ENCODE measurements at places on chromosomes 3 and 15. TPM values are rescaled to one million over a fixed set of nuclear protein-coding genes. Genes with fewer than 3 reads are reported as not detected.

The SLC6A1 gene
- 0.27 TPM for total RNA-seq

The OR5K2 gene
- total RNA-seq: not detected

- no peak for DNase-seq
These were observed 363.6 kb upstream of the GOLIM4 start for GRCh38 chr3:168459226-168459784.

GRCh38 chr3:143349455-143349854, 229.9 kb downstream of the CHST2 start:
- no peak for DNase-seq

DNA sequence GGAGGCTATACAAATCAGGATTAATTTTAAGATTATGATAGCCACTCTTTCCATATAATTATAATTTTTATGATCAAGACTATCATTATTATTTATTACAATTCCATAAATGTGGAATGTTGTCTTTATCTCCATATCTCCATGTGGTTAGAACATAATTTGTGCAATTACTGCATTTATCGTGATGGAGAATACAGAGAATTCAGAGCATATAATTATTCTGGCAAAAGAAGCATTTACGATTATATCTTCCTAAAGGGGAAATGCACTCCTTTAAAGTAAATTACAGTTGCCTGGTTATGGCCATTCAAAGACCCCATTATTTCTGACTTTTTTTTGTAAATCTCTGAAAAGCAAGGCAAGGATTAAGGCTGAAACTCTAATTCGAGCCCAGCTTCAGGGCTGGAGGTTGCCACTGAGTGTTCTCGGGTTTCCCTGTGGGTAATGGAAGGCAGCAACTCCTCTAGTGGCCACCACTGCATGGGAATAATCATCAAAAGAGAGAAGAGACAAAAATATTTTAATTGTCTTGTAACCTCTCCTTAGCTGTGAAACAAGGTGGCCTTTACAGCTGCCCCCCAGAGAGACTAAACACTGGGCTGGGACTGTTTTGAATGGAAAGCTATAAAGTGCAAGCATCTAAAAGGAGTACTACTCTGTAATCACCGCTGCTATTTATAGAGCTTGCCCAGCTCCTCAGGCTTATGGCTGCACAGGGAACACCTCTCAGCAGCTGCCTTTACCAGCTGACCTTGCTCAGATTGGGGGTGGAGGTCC, 59.8 kb upstream of the PRTG start:
- DNase-seq: no peak

- no peak for DNase-seq
These were observed 552.5 kb upstream of the ROBO2 start for GRCh38 chr3:76487446-76487845.

Data from thyroid gland (tissue), 4 donors.